ENCODE measurements at places on chromosomes 7 and 10. TPM values are rescaled to one million over a fixed set of nuclear protein-coding genes. Genes with fewer than 3 reads are reported as not detected.

Gene CLDN4
- total RNA-seq, result 0.27 TPM

Gene C10orf105
- 0.09 TPM for total RNA-seq

GRCh38 chr10:69312528-69312927, 34.2 kb downstream of the HK1 start:
- DNase-seq, result no peak

DNA sequence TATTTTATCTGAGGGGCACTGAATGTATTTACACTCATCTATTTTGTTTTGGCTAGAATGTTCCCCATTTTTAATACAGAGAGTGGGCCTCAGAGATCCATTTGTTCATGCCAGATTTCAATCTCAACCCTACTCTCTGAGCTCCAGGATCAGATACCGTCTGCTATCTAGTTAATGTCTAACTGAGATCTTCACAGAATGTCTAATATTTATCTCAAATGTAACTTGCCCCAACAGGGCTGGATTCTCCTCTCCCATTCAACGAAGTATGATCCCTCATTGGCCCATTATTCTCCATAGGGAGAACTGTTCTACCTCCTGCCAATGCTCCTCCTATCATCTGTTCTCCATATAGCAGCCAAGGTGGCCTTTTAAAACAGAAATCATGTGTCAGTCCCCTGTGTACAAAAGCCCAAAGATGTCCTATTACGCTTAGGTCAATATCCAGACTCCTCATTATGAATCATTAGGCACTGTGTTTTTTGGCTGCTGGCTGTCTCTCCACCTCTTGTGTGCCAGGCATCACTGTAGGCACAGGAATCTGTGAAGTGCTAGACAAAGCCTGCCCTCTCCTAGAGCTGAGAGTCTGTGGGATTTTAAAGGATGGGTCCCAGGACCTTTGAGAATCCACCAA, 169.3 kb upstream of the AGK start:
- no peak for DNase-seq

Gene KCP
- 0.58 TPM for total RNA-seq

GRCh38 chr7:23712368-23713284, 2.6 kb downstream of the STK31 start:
- peak; percentile 80 for DNase-seq

Data from muscle of leg (tissue), 16 donors.